ENCODE measurements at places on chromosomes 12 and 14.

DNA sequence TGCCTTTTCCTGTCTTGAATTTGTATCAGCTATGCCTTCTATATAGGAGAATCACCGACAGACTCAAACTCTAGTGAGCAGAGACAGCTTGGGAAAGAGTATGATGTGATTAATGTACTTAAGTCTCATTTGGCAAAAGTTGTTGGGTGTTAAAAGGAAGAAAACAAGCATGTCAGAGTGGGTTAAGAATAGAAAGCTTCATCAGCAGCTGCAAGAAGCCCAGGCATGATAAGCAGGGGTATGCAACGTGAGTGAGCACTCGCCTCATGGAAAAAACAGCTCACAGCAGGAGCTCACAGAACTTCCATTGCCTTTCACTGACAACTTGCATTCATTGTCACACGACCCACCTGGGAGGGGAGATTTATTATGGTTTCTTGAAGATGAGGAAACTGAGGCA lies 35.9 kb upstream of the WNK1 start:
- DNase-seq, result no peak

DNA sequence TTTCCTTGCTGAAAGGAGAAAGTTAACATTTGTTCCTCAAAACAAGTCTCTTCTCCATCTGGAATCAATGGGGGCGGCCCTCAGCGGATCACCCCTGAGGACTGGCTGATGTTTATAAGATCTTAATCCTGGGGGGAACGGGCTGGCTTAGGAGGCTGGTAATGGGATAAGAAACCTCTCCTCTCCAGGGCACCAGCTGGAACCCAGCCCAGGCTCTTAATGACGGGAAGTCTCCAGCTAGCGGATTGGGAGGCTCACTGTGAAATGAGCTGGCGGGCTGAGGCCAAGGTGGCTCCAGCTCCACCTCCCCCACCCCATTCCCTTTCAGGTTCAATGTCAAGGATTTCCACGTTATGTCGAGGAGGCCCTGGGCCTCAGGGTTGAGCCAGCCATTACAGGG lies 1133.0 kb downstream of the VRK1 start:
- no peak for DNase-seq

DNA sequence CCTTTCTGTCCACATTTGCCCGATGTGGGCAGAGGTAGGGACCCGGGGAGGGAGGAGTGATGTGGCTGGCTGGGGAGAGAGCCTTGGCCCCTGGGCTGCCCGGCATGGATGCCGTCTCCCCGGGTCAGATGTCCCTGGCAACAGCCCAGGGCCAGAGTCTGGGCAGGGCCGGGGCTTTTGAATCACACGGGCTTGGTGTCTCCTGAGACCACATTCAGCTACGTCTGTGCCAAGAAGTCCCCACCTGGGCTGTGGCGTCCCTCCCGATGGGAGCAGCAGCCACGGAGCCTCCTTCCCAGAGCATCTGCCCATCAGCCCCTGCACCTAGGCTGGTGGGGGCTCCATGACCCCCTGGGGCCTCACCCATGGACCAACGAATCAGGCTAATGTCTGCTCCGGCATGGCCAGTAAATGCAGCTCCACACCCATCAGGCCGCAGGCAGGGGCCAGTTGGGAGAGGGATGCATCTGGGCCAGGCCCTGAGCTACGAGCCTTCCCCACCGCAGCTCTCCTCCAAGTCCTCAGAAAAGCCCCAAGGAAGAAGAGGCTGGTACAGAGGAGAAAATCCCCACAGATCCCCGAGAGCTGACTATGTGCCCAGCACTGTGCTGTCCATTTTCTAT lies 109.4 kb downstream of the RFLNA start:
- DNase-seq, result no peak

DNA sequence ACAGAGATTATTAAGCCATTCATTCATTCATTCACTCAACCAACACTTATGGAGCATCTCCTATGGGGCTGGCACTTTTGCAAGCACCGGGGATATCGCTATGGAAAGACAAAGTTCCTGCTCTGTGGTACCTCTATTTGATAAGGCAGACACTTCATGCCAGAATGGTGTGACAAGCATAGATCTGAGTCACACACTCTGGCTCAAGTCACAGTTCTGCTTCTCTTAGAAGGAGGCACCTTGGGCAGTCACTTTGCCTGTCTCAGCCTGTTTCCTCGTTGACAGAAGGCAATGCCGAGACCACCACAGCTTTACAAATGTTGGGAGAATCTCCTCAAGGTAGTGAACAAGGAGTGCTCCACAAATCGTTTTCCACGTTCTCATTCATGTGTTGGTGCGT lies 205.2 kb downstream of the SLC41A2 start:
- no peak for DNase-seq

- DNase-seq, result no peak
Measured at GRCh38 chr12:99605-100004, 33.0 kb downstream of the IQSEC3 start.

DNA sequence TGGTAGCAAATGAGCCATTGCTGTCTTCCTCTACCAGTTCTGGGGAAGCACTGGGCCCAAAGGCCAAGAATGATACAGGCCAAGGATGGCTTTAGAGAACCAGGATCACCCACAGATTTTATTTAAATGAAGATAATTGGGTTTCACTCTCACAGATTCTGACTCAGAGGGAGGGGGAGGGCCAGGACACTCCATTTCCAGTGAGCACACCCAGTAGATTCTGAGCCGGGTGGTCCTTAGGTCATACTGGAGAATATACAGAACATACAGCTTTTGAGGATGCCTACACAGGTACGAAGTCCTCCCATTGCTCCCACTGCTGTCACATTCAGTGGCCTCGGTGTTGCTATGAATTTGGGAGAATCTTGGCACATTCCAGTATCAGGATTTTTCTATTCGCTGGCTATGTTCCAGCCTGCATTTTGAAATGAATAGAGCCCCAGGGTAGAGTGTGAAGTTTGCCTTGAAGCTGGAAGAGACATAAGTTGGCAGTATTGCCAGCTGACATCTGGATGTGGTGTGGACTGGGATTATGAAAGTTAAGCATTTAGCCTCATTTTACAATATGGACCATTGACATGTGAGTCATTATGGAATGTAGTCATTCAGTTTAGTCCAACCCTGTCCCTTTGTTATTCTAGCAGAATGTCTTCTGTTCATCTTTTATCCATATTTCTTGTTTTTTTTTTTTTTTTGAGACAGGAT lies 45.8 kb upstream of the POC1B start:
- no peak for DNase-seq

GRCh38 chr12:60666895-60667294 lies 1071.1 kb downstream of the SLC16A7 start:
- no peak for DNase-seq

GRCh38 chr12:67356380-67356774 lies 87.2 kb downstream of the CAND1 start:
- no peak for DNase-seq

- DNase-seq, result no peak
Measured at GRCh38 chr14:70770490-70770889, 38.8 kb downstream of the MAP3K9 start.

GRCh38 chr12:124963211-124963610 lies 25.7 kb downstream of the DHX37 start:
- no peak for DNase-seq

DNA sequence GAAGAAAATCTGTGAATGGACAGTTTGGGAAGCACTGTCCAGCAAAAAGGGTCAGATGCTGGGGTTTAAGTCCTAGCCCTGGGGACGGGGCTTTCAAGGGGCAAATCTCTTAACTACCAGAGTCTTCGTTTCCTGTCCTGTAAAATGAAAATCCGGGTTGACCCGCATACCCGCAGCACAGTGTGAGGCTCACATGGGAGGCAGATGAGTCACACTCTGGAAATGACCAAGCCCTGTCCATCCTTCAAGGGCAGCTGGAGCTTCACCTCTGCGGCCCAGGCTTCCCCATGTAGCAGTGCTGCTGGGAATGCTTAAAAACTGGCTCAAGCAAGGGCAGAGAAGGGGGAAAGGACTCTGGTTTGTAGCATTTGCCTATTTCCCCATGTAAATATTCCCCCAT lies 19.0 kb downstream of the FAM181A start:
- no peak for DNase-seq

GRCh38 chr14:54617467-54617866 lies 50.5 kb downstream of the SAMD4A start:
- DNase-seq, result no peak

GRCh38 chr14:66046035-66046434 lies 440.1 kb upstream of the CCDC196 start:
- DNase-seq, result no peak

GRCh38 chr12:94262228-94263010 lies 114.0 kb downstream of the PLXNC1 start:
- peak; percentile 80 for DNase-seq

DNA sequence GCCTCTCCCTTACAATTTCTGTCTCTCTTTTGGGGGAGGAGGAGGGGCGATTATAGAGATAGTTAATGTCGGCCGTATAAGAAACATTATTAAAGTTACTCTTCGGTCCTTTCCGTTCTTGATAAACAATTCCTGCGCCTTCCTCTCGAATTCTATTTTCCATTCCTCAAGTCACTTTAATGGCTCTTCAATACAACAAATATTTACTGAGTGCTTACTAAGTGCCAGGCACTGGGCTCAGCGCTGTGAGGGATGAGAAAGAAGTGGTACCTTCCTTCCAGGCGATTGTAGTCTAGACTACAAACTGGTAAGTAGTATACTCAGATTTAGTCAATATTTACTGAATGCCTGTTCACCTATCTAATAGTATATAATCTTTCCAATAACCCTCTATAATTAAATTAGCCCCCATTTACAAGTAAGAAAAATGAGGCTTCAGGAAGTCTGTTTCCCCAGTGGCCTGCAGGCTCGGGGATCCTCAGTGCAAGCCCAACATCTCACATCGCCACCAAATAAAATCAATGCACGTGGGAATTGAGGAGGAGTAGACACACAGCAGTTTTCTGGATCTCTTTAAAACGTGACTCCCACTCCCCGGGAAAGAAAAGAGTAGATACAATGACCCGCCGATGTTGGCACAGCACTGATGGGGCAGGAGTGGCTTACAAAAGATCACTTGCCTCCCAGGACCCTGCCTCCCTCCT lies 589 bp upstream of the ZNF219 start:
- no peak for DNase-seq

DNA sequence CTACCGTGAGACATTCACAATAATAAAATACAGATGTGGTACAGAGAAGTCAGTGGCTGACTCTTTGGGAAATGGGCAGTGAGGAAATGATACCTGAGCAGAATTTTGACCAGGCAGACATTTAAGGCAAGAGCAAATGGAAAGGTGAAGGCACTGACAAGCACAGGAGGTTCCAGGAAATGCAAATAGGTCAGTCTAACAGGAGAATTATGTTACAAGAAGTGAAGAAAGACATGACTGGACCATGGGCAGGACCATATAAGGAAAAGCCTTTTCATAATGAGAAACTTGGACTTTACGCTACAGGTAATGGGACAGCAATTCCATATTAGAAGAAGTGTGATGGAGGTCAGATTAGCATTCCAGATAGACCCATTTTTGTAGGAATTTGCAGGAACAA lies 338.9 kb downstream of the PDZRN4 start:
- no peak for DNase-seq

DNA sequence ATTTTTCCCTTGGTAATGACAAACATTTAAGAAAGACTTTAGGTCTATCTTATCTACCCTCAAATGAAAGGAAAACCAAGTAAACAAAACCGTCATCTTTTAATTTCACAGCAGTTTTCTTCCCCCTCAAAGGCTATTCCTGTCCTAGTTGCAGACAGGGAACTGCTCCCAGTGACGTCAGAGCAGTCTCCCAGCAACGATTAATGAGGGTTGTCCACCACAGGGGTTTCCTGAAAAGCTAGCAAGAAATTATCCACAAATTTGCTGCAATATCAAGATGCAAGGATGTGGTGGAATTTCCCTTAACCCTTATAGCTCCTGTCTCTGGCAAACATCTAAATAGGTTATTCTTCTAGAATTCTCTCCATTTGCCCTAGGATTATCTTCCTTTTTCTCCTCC lies 89.1 kb upstream of the STAC3 start:
- DNase-seq, result no peak

- DNase-seq, result no peak
Measured at GRCh38 chr14:98957211-98958047, 314.6 kb downstream of the BCL11B start.

DNA sequence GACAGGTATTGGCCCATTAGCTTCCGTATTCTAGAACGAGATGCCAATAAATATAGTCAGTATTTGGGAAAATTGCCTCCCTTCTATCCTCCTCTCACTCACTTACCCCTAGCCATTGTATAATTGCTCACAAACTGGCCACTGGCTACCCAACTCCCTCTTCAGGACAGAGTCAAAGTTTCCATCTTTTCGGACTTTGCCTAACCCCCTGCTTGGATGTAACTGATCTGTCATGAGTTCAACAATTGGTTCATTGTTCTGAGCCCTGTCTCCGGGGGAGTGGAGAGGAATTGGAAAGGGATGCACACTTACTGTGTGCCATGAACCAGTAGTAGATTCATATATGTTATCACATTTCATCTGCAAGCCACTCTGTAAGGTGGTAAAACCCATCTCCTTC lies 12.2 kb downstream of the MYRFL start:
- no peak for DNase-seq

DNA sequence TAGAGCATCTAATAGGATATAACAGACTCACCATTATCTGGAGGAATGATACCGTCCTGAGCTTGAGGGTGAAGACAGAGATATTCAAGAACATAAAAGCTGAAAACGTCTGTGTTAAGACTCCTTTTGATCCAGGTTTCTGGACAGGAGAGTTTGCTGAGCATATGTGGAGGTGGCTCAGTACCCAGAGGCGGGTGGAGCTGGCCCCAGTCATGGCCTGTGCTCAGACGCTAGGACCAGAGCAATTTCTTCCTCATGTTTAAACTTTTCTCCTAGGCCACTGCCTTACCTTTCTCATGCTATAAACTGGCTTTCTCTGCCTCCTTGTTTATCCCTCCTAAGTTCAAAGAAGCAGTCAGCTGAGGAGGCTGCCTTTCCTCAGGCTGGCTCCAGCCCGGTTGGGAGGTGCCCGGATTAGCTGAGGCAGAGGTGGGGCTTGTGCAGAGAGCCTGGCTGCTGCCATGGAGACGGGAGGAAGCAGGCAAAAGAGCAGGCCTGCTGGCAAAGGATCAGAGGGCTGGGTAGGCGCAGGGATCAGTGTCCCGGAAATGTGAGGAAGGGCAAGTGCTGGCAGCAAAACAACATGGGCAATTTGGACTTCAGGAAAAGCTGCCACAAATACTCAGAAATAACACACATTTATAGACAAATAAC lies 13.7 kb downstream of the COA8 start:
- DNase-seq, result no peak

DNA sequence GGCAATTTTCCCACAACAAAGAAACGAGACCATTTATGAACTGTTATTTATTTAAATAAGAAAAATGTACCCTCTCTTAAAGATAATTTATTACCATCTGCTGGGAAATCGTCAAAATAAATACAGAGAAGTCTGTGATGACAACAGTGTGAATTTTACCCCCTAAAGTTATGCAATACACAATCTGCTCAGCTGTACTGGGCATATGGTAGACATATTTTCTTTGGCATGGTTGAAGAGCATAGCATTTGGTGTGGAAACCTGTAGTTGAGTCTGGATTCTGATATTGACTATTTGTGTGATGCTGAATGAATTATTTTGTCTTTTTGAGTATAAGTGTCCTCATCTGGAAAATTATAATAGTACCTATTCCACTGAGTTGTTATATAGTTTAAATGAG lies 60.0 kb downstream of the CFAP54 start:
- DNase-seq, result no peak

- no peak for DNase-seq
Measured at GRCh38 chr12:128729628-128730121, 94.1 kb downstream of the SLC15A4 start.

GRCh38 chr14:39265806-39266524 lies 32.2 kb downstream of the MIA2 start:
- DNase-seq, result no peak

- DNase-seq, result no peak
Measured at GRCh38 chr12:27707216-27707615, 3.4 kb upstream of the MRPS35 start.

- no peak for DNase-seq
Measured at GRCh38 chr12:53048033-53048779, 1.7 kb upstream of the TNS2 start.

All from GM06990 (cell line).